ENCODE measurements at places on chromosomes 3 and 15.

DNA sequence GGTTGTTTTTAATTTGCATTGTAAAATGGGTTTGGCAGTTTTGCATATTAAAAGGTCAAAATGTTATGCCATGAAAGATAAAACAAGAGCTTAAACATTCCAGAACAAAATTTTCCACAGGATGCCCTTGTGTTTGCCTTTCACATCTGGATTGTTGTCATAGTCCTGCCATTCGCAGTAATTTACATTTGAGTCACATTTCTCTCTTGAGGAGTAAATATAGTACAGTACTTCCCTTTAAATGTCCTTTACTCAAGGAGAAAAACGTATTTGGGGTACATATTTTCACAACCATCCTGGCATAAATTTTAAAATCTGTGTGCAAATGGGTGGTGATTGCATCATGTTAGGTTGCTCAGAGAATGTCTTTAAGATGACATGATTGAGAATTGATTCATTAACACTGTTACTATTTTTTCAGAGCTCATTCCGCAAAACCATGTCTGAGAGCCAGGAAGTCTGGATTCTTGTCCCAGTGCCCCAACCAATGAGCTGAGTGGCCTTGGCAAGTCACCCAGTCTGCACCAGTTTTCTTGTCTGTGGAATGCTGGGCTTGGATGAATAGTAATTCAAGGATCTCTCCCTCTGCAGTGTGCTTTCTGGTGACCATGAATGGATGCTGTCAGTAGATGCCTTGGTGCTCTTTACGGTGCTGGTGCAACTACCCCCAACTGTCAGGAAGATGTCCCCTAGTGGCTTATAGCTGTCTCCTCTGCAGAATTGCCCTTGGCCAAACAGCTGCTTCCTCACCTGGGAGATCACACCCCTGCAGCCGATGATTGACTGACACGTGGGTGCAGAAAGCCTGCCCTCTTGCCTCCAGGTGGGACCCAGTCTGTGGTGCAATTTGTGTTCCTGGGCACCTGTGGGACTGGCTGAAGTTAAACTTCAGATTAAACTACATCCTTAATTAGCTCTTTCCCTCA is 43.0 kb downstream of the ABHD5 start:
- DNase-seq: no peak

DNA sequence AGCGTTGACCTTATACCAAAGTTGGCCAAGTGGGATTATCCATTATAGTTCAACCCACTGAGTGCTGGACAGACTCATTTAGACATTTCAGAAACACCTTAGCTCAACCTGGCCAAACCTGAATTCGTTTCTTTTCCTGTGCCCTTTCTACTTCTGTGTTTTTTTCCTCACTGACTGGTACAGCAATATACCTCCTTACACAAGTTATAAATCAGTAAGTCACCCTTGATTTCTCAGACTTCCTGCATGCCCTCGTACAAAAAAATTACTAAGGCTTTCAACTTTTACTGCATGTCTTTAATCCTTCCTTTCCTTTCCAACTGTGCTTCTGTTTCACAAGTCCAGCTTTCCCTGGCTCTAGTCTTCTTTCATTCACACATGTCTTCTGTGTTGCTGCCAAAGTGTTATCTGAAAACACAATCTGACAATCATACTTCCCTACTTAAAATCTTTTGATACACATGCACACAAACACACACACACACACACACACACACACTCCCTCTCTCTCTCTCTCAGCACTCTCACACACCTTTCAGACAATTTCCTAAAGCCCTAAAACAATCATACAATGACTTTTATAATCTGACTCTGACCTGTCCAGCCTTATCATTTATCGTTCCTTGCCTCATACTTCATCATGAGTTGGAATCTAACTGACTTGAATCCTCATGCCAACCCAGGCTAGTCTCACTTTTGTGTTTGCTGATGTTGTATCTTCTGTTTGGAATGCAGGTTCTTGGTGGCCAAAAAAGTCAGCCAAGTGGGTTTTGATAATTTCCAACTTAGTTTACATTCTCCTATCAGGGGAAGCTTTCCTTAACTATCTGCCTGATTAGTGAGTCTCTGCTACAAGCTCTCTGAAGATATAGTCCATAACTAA is 436.4 kb downstream of the NAALADL2 start:
- no peak for DNase-seq

- DNase-seq: no peak
Measured at GRCh38 chr3:172289583-172289982, 158.7 kb downstream of the GHSR start.

DNA sequence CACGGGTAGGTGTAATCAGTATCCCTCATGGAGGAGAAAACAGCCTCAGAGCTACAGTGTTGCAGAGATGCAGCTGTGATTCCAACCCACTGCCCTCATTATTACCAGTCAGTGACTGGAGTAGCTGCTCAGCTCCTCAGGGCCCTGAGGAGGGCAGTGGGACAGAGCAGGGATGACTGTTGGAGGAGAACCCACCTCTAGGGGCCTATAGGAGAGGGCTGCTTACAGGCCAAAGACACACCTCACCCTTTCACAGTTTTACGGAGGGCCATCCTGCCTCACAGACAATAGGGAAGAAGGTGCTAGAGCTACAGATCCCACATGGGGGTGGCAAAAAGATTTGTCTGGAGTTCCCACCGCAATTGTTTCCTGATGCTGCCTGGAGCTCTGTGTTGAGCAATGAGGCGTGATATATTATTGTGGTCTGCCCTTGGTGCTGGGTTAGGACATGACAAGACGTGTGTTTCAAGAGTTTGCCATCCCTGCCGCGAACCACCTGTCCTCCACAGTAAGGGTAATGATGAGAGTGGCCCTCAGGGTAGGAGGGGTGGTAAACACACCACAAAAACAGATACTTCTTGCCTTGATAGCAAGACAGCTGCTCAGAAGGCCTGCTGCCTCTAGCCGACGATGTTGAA is 140.5 kb upstream of the TPM1 start:
- DNase-seq: no peak

GRCh38 chr3:187264911-187265310 is 26.6 kb downstream of the MASP1 start:
- no peak for DNase-seq

- DNase-seq: no peak
Measured at GRCh38 chr3:143135150-143135549, 15.6 kb downstream of the CHST2 start.

DNA sequence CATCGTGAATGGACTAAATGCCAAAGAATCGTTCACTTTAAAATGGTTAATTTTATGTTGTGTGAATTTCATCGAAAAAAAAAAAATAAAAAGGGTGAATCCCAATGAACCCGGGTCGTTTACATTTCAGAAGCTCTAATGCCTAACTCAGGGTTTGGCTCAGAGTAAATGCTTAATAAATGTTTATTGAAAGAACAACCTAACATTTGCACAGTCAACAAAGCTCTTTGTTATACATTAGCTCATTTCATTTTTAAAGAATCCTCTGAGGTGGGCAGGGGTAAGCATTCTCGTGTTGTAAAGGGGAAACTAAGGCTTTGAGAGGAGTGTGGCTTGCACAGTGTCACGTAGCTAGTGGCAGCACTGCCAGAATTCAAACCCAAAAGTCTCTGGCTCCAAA is 109.5 kb downstream of the RPLP1 start:
- no peak for DNase-seq

DNA sequence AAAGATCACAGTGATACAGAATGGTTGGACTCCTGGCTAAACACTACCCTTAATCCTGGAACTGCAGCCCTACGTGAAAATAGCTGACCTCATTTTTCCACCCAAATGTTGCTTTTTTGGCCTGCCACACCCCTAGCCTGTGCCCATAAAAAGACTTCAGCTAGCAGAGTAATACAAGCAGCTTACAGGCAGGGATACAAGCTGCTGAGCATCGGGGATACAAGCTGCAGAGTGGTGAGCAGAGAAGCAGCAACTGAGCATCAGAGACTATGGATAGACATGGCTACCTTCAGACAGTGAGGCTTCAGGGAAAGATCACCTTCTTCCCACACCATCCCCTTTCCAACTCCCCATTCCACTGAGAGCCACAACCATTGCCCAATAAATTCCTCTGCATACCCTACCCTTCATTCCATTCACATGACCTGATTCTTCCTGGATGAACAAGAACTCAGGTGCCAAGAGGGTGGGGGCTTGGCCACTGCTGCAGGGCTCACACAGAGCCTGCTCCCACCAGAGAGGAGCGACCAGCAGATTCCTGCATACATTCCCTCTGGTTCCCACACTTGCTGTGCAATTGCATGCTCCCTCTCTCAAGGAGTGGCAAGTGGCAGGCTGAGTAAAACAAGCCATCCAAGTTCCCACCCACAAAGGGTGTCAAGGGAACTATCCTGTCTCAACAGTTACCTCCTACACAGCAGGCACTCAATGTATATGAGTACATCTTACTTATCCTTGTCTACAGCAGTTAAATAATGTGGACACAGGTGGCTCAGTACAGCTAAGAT is 217.5 kb downstream of the ALCAM start:
- no peak for DNase-seq

DNA sequence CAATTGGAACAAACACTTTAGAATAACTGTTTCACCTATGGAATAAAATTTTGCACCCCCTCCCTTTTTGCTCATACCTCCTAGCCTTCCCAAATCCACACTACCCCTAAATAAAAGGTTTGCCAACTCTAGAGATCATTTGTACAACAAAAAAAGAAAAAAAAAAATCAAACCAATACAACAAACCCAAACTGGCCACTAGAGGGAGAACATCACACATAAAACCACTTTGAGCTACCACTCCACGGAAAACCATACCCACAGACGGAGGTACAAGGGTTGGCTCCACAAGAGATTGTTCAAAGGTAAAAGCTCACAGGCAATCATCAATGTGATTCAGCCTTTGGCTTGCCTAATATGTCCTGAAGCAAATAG is 47.6 kb downstream of the SETMAR start:
- DNase-seq: peak; percentile 6

GRCh38 chr3:25854214-25854613 is 64.3 kb downstream of the OXSM start:
- DNase-seq: no peak

DNA sequence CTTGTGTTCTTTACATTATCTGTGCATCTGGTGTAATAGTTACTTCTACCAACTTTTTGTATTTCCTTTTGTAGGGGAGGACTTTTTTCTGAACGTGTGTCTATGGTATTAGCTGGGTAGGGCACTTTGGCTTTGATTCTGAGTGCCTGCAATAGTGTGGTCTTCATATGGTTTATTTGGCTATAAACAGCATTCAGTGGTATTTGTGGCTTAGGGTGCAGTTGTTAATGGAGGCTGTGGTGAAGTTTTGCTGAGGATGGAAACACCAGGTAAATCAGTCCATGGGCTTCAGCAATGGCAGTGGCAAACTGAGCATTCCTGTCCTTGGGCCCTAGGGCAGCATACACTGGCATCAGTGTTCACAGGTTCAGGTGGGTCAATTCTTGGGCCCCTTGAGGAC is 230.6 kb upstream of the CTNNB1 start:
- no peak for DNase-seq
